ENCODE measurements at places on chromosomes 4 and X. TPM values are rescaled to one million over a fixed set of nuclear protein-coding genes. Genes with fewer than 3 reads are reported as not detected.

The CPLX1 gene
- 0.48 TPM for total RNA-seq

The ABCE1 gene
- total RNA-seq, result 130 TPM

The IL2 gene
- total RNA-seq, result not detected

The STK32B gene
- 12.1 TPM for total RNA-seq

The SASH3 gene
- 2.6 TPM for total RNA-seq

The FHL1 gene
- 578 TPM for total RNA-seq

- DNase-seq, result no peak
Observed at GRCh38 chr4:8033829-8034528, 94.3 kb upstream of the AFAP1 start.

GRCh38 chr4:2276581-2277325 is 14.8 kb upstream of the MXD4 start:
- no peak for DNase-seq

- DNase-seq, result no peak
Observed at GRCh38 chrX:13309631-13310030, 10.2 kb downstream of the ATXN3L start.
